Activated naive CD4-positive, alpha-beta T cell (primary cell): ENCODE measurements at places on chromosomes 12 and 14.

GRCh38 chr14:65344011-65344410 lies 68.5 kb upstream of the FUT8 start:
- DNase-seq = no peak

GRCh38 chr12:58384196-58384595 lies 442.8 kb downstream of the ATP23 start:
- DNase-seq = no peak

GRCh38 chr12:130212384-130212989 lies 50.2 kb downstream of the FZD10 start:
- no peak for DNase-seq

DNA sequence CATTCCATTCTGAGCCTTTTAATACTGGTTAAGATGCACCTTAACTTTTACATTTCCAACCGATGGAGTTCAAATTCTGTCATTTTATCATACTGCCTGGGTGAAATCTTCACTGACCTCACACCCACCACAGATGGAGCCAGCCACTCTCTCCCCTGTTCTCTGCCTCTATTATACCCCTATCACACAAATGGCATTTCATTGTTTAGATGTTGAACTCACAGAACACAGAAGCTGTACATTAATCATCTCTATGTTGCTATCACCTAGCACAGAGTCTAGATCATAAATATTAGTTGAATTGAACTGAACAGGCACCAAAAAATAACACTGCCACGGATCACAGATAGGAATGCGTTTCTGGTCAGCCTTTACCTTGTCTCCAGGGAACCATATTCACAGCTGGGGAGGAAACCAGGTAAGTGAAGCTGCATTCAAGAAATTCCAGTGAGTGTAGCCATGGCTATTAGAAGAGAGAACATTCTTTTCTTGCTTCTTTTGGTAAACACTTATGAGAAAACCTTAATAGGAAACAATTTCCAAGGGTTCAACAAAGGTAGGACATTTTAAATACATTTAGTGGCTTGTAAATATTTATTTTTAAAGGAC lies 194.9 kb upstream of the RMST start:
- DNase-seq = no peak

DNA sequence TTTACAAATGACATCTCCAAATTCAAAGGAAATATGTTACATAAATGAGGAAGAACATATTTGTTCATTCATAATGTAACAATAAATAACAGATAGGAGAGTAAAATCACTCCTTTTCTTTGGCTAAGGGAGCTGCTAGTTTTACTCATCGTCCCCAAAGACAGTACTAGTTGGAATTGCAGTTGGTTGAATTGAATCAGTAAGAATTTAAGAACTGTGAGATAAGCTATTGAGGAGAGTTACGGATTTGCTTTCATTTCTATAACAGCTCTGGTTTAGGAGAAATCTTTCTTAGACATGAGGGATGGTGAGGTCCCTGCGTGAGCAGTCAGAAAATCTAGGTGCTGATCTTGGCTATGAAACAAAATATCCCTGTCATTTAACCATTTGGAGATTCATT lies 402.8 kb downstream of the AEBP2 start:
- DNase-seq = no peak

DNA sequence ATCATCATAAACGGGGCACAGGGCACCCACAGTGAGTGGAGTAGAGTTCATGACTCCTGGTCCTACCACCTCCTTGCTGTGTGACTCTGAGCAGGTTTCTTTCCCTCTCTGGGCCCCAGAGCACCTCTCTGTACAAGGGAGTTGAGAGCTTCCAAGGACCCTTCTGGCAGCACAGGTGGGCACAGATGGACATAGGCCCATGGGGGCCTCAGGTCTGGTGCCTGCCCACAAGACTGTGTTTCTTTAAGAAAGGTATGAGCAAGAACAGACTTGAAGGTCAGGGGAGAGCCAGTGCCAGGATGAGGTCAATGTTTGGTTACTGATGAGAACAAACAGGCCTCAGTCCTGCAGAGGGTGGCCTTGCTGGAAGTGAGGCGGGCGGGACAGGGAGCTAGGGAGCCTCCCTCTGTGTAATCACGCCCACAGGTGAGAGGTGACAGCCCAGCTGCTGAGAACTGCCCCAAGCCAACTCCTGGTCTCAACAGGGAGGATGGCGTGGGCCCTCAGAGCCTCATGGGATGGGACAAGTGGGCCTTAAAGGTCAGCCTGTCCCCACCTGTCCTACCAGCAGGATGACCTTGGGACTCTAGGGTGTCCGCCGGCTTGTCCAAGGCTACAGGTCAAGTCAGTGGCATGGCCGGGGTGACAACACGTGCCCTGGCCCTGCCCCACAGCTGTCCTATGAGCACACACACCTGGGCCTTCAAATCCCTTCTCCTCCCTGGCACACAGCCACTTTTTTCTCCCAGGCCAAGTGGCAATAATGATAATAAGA lies 49.1 kb downstream of the CCDC85C start:
- no peak for DNase-seq

GRCh38 chr14:101851736-101852405 lies 90.4 kb downstream of the PPP2R5C start:
- no peak for DNase-seq

DNA sequence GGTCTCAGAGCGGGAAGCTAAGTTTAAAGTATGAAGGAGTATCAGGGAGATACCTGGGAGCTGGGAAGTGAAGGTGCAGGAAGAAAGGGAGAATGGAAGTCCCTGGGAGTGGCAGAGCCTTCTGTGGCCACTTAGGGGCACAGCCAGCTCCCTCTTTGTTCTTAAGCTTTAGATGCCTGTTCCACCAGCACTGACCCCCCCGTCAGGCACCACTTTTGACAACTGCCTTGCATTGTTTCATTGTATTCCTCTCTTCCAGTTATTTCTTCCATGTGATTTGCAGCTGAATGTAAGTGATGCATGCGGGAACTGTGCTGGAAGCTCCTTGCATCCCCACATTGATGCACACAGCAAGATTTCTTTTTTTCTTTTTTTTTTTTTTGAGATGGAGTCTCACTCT lies 2.6 kb downstream of the GALNT16 start:
- no peak for DNase-seq

GRCh38 chr12:43115441-43116160 lies 436.4 kb downstream of the ADAMTS20 start:
- DNase-seq = no peak

GRCh38 chr12:28578361-28578760 lies 388.1 kb downstream of the CCDC91 start:
- no peak for DNase-seq

DNA sequence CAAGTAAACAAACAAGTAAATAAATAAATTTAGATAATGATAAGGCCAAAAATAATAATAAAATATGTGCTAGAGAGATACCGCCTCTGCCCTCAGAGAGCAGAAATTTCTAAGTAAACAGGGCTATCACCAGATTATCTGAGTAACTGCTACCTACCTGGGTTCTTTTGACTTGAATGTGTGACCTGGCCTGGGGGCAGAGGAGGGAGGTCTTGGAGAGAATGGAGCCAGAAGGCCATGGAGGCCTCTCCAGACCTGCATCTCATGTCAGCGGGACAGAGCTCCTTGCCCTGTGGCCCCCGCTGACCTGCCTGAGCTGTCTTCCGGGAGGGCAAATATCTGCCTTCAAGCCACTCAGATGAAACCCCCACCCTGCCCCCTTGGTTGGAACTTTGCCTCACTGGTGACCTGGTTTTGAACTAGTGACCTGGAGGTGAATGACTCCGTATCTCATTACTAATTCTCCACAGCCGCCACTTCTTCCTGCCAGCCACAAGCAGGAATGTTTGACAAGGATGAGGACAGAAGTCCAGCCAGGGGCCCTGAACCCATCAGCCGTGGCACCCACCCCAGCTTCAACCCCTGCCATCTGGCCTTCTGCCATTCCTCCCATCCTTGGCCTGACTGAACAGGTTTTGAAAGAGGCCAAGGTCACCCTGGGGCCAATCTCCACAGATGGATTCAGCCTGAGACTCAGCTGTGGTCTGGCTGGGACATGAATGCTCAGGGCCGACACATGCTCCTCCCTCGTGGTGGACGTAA lies 86.8 kb upstream of the PARP11 start:
- no peak for DNase-seq
